ENCODE measurements at places on chromosomes 2 and 18.

DNA sequence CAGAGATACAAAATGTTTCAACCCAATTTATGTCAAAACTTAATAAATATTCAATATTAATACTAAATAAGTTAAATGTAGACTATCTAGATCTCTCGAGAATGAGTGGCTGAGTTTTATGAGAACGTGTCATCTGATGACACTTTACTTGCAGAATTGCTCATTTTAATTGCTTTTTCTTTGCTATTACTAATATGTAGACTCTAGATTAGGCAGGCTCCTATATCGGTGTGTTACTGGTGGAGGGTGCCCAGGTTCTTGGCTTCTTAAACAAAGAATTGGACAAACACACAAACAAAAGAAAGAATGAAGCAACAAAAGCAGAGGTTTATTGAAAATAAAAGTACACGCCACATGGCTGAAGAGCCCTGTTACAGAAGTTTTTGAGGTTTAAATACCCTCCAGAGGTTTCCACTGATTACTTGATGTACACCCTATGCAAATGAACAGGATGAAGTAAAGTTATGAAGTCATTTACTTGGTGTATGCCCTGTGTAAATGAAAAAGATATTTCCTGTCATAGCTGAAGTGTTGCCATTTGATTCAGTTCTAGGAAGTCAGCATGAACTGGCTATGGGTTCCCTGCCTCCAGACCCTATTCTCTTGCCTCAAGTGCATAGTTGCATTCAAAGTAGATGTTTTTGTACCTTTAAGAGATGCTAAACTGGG is 122.9 kb upstream of the ITGA4 start:
- DNase-seq: no peak

DNA sequence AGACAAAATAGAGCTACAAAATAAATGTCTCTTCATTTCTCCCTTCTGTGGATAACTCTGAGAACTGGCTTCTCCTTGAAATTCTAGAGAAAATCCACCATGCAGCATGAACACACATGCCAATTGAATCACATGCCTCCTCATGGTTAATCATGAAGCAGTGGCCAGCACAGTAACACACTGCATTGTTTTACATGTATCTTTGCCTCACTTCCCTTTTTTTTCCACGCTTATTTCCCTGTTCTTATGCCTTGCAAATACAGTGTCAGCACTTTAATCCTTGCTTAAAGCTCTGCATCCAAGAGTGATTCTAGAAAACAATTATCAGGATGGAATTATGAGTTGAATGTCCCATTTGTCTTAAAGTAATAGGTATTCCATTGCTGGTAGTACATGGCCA is 50.3 kb upstream of the ZBTB7C start:
- no peak for DNase-seq

GRCh38 chr18:31197676-31198075 is 35.0 kb upstream of the DSC1 start:
- no peak for DNase-seq

GRCh38 chr2:129062146-129062912 is 743.7 kb upstream of the HS6ST1 start:
- no peak for DNase-seq

GRCh38 chr18:3071676-3072075 is 58.7 kb upstream of the LPIN2 start:
- DNase-seq: no peak

GRCh38 chr2:8352296-8352695 is 329.6 kb upstream of the ID2 start:
- no peak for DNase-seq

- DNase-seq: no peak
These were observed 4.9 kb downstream of the NOP58 start for GRCh38 chr2:202270487-202270886.

DNA sequence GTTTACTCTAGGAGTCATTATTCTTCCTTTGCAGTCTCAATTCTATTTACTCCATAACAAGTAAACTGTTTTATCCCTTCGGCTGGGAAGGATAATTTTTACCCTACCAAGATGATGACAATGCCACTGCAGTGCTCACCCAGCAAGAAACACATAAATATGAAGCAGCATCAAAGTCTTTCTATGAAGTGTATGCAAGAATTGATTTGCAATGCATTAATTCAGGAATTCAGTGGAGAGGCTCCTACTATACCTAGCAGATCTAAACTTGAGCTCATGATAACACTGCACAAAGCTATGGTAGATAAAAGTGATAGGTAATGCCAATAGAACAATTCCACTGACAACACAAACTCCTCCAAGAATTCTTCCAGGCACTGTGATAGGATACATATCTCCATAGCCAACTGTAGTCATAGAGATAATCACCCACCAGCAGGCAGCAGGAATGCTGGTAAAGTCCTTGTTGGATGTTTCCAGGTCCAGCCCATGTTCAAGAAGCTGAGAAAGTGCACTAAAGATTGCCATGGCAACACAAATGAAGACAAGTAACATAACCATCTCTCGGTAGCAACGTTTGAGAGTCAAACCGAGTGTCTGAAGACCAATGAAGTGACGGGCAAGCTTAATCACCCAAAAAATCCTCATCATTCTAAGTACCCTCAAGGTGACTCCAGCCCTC is 49.9 kb downstream of the KCNG3 start:
- no peak for DNase-seq

GRCh38 chr18:32612651-32613050 is 142.0 kb upstream of the GAREM1 start:
- no peak for DNase-seq

DNA sequence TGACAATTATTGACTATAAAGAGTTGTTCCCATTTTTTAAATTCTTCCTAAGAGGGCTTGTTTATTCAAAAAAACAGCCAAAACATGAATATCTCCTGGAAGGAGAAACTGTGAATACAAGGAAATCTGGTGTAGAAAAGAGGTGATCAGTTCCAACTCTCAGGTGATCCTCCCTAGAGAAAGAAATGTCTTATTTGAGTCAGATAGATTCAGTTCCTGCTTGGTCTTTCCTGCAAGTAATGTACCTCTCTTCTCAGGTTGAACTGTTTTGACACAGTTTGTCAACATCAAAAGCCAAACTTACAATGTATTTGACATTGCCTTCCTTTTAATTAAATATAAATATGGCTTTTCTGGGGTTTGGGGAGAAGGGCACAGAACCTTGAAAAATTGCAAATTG is 567.4 kb downstream of the ARHGAP15 start:
- no peak for DNase-seq

DNA sequence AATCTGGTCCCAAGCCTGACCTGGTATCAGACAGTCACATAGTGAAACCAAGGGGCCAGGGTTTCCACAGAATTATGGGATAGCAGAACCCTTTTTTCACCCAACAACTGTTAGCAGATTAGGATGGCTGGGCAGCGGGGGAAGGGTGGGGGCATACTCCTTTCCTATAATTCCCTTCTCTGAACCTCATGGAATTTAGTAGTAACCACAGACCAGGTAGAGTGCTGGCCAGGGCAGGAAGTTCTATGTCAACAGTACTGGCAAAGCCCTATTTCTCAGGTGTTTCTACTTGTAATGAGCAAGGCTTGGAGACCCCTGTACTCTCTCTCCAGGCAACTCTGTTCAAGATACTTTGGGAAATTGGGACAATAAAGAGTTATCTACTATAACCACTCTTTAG is 174.6 kb downstream of the THADA start:
- DNase-seq: no peak

GRCh38 chr2:38935568-38936172 is 46.0 kb downstream of the ARHGEF33 start:
- DNase-seq: no peak

DNA sequence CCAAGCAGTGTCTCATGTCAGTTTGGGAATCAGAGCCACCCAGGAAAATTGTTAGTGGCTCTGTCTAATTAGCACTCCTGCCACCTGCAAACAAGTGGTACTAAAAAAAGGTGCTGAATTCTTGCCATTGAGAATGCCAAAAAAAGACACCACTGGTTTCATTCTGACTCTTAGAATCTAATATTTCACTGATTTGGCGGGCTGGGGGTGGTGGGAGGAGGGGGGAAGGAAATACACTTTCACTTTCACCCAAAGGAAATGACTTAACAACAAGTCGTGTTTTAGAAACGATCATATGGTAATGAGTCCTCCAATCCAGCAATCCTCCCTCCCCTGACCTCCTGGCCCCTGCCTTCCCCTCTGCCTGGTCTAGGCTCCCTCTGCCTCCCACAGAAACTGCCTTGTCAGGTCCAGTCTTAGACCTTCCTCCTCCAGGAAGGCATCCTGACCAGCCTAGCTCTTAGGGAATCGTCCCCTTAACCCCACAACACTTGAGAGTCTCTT is 4.4 kb upstream of the KLHL29 start:
- no peak for DNase-seq

- DNase-seq: no peak
These were observed 8.4 kb downstream of the GPC1 start for GRCh38 chr2:240443891-240444301.

GRCh38 chr18:48833701-48834412 is 116.9 kb downstream of the SMAD7 start:
- DNase-seq: no peak

GRCh38 chr2:60437080-60437696 is 116.3 kb downstream of the BCL11A start:
- DNase-seq: no peak

DNA sequence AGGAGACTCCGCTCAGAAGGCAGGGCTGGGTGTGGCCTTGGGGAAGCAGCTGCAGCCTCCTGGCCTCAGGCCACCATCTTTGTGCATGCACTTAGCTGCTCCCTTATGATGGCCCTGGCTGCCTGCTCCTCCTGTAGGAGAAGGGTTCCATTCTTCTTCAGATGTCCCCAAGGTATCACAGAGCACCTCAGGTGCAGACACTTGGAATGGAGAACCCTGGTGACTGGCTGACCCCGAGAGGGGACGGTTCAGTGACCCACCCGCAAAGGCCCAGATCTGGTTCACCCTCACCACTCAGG is 9.6 kb downstream of the GPAT2 start:
- no peak for DNase-seq

- DNase-seq: no peak
These were observed 150.3 kb downstream of the CALCRL start for GRCh38 chr2:187297801-187298200.

DNA sequence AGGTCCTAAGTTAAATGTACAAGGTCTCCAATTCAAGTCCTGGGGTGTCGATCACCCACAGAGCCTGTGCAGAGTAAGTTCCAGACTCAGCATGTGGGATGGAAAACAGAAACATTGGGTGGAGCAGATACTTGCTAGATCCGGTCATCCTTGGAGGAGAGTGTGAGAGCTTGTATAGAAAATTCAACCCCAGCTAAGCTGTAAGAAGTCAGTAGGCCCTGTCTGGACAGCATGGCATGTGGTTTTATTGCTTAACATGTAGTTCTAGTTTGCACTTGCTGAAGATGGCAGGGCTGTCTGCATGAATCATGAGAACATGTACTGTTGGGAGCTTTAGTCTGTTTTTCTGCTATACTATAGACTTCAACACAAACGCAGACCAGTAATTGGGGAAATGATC is 189.6 kb upstream of the RMP24 start:
- no peak for DNase-seq

DNA sequence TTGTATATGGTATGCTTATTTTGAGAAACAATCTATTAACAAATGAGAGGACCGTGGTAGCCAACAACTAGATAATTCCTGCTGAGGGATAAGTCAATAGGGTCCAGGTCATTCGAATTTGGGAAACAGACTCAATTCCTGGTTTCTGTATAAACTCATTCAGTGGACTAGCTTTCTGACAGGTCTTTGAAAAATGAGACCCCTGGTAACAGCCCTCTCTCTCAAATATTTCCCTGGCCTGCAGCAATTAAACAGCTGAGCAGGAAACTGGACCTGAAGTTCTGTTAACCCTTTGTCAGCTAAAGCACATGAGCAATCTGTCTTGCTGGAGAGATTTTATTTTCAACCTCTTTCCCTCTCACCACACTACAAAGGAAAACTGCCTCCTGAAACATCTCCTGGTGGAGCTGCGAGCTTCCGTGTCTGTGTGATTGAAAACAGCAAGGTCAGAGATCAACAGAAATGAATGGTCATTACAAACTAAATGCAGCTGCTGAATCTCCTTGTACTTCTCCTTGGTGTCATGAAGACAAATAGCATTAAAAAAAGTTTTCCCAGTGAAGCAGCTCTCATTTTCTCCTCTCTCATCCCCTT is 70.3 kb upstream of the CCDC85A start:
- no peak for DNase-seq

GRCh38 chr2:146873646-146874259 is 971.1 kb upstream of the ACVR2A start:
- no peak for DNase-seq

DNA sequence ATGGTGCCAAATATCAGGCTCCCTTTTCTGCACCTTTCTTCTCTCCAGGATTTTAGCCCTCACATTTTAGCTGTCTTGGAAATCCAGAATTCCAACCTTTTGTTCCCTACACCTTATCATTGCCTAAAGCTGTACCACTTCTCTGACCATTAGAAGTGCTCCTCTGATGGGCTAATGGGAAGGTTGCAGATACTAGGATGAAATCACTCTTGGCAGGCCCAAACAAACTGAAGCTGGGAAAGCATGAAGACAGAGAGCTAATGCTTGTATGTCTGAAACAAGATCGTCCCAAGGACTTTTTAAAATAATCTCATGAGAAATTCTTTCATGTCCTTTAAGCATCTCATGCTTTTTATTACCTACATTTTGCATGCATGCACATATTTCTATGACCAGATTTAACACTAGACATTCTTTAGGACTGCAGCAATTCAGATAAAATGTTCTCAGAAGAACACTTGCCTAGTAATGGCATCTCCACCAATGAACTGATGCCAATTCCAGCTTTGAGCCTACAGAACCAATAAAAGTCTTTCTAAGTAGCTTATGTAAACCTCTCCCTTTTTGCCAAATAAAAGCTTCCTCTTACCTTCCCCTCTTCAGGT is 98.4 kb upstream of the OSR1 start:
- no peak for DNase-seq

DNA sequence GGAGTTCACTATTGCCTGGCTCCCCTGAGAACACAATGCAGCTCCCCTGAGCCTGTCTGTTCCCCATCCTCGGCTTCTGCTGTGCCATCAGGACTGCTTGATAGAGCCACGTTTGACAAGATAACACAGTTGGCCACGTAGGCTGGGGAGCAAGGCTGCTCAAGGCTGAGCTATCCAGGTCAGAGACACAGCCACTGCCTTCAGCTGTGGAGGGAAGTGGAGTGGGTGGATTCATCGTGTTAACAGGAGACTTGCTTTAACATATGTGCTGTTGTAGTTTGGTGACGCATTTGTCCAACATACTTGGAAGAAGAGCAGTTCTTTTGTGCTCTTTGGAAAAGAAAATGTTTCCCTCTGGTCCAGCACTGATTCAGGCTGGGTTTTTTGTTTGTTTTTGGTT is 68.8 kb downstream of the WDSUB1 start:
- no peak for DNase-seq

GRCh38 chr18:46462523-46462922 is 194.5 kb downstream of the LOXHD1 start:
- DNase-seq: no peak
